ENCODE measurements at places on chromosomes 5 and 9.

- no peak for DNase-seq
These were observed 171.7 kb downstream of the TTLL11 start for GRCh38 chr9:121921444-121921843.

GRCh38 chr9:108041551-108041950, 552.0 kb upstream of the KLF4 start:
- peak; percentile 63 for DNase-seq

GRCh38 chr5:174145821-174146220, 100.3 kb downstream of the NSG2 start:
- DNase-seq, result no peak

- peak; percentile 52 for DNase-seq
These were observed 13.9 kb downstream of the REXO4 start for GRCh38 chr9:133403766-133404453.

- peak; percentile 57 for DNase-seq
These were observed 40.2 kb upstream of the TRIM32 start for GRCh38 chr9:116646661-116647514.

GRCh38 chr5:161233553-161233952, 313.0 kb downstream of the GABRB2 start:
- DNase-seq, result no peak

- no peak for DNase-seq
These were observed 66.3 kb downstream of the PRELID2 start for GRCh38 chr5:145768863-145769262.

GRCh38 chr5:137639645-137640044, 96.2 kb downstream of the KLHL3 start:
- DNase-seq, result no peak

GRCh38 chr9:14293801-14294200, 20.1 kb downstream of the NFIB start:
- no peak for DNase-seq

- DNase-seq, result no peak
These were observed 147.1 kb downstream of the ERCC6L2 start for GRCh38 chr9:96022445-96023051.

DNA sequence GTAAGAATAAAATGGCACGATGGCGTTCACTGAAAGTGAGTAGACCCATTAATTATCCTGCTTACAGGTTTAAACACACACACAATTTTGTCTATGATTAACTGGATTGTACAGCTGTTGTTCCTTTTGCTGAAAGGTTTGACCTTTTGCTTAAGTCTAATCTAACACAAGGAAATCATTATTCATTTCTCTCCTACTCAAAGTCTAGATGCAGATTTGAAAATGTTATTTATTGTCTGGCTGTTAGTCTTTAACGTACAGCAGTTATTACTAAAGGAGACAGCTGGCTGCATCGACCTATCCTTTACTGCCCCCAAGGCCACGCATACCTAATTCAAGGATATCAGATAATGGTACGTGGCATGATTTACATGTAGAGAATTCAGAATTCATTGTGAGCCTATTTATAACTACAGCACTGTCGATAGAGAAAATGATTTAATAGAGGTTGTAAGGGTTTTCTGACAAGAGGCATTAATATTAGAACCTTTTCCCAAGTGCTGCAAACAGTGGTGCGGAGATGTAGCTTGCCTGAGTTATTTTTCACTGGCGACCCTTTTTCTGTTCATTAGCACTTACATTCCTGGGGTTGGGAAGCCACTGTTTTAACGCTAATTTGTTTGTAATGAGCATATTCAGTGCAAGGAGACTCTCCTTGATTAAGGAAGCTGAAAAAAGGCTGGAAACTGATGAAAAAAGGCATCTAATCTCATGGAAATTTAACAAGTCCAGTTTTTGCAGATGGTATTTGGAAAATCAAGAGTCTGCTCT, 368.4 kb upstream of the GRAMD2B start:
- DNase-seq, result no peak

DNA sequence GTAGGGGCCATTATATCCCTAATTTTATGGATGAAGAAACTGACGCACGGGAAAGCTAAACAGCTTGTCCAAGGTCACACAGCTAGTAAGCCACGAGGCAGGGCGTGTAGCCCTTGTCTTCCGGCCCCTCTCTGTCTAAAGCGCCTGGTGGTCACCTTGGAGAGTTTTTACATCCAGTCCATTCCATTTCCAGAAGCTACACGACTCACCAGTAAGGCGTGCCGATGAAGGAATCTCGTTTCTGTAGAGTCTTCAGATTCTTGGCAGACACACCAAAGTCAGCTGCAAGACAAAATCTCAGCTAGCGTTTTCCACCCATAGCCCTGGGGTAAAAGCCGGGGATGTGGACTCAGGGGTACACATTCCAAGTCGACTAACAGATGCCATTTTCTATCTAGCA, 80.5 kb downstream of the STK10 start:
- DNase-seq, result peak; percentile 84

DNA sequence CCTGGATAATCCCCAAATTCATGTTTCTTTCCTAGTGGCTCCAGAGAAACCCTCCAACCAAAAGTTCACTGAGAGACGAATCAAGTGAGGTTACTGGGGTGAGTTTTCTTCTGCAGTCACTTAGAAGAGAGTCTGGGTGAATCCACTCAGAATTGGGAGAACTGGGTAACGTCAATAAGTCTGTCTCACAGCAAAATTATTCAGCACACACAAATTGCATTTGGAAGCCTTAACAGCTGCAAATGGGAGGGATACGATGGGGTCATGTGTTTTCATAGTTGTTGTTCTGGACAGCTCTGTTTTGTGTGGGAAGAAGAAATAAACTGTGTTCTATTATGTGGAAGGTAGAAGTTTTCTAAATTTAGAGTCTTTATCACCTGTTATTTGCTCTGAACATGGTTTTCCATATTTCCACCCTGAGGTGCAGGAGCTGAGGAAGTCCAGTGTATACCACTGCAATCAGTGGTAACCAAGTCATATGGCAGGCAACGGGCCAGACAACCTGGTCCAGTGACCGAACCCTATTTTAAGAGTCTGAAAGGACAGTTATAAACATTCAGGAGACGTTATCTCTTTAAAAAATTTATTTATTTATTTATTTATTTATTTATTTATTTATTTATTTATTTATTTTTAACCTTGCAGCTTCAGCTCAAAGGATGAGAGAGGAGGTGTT, 21.9 kb downstream of the MARCHF3 start:
- no peak for DNase-seq

- DNase-seq, result no peak
These were observed 42.5 kb upstream of the CFAP157 start for GRCh38 chr9:127664324-127664677.

DNA sequence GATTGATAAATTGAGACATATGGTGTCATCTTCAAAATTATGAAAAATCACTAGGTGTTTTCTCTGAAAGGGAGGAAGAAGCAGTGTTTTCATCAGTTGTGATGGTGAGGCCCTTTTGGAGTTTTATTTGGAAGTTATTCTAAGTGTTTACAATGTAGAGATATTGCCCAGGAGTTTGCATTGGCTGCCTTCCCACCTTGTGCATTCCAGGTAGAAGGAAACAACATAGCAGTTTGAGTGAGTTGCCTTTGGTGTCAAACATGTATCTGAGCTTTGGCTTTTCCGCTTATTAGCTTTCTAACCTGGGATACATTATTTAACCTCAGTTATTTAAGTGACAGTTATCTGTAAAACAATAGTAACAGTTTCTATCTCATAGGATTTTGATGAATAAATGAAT, 122.5 kb downstream of the SCAMP1 start:
- no peak for DNase-seq

GRCh38 chr5:134568337-134568700, 42.8 kb downstream of the JADE2 start:
- DNase-seq, result no peak

DNA sequence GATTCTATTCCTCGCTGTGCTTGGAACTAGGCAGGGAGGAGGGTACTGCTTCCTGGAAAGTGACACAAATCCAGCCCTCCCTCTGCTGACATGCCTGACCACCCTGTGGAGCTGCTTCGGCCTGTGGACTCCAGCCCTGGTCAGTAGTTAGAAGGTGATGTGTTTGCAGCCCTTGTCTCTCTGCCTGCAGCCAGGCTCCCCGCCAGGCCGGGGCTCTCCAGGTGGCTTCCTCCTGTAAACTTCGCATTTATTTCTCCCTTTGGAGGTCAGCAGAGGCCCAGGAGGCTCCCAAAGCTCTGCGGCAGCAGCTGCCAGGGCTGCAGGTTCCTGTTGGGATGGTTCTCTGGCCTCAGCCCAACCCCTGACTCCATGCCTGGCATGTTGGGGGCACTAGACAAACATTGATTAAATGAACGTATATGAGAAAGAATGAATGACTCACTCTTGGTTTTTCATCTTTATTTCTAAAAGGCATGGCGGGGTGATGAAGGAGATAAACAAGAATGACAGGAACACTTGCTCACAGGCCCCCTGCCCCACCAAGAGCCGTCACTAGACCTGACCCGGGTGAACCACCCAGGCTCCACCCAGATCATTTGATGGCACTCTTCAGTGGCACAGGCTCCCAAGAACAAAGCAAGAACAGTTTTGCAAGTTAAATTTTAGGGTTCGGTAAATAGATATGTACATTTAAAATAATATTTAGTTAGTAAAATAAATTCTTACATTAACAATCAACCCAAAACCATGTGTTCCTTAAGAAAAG, 8.4 kb upstream of the IRX2 start:
- DNase-seq, result no peak

DNA sequence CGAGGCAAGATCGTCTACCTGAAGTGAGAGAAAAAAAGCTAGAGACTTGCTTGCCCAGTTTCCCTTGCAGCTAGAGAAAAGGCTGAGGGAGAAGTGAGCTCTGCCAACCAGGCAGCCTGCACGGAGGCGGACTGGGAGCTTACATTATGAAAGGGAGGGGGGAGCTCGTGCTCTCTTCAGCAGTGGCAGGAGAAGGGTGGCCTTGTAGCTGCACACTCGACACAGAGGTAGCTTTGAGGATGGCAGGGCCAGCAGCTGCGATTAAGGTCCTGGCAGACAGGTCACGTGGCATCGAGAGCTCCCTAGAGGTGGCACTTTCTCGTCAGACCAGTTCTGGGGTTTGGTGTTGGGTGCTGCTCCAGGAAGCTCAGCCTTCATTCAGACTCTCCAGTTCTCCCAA, 26.7 kb downstream of the APBA1 start:
- no peak for DNase-seq

GRCh38 chr9:129640871-129641749, 841 bp downstream of the ASB6 start:
- DNase-seq, result no peak

DNA sequence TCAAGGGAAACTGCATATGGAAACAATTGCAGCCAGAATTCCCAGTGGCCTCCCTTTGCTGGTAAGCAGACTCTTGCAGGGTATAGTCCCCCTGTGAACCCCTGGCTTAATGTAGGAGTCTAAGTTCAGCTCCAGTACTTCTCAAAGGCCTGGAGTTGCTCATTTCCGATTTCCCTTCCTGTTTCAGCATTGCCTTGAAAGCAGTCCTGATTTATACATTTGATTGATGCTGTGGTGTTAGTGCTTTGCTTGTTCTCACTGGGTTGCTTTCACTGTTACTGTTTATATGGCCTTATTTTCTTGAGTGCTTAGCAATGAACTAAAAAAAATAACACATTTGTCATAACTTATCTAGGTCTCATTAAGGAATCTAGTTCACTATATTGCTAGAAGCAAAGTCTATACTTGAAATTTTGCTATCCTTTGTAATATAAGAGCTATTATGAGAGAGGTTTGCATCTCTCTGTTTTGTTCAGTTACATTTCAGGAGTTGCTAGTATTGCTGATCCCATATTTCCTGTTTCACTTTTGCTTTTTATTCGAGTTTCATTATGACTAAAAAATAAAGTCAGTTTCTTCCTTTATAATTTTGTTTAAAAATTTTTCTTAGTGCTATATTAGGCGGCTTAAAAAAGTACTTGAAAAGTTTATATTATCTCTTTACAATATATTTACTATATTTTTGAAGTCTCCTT, 122.4 kb upstream of the NMUR2 start:
- DNase-seq, result peak; percentile 7

- DNase-seq, result no peak
These were observed 88.8 kb upstream of the SAP30L start for GRCh38 chr5:154356958-154357357.

DNA sequence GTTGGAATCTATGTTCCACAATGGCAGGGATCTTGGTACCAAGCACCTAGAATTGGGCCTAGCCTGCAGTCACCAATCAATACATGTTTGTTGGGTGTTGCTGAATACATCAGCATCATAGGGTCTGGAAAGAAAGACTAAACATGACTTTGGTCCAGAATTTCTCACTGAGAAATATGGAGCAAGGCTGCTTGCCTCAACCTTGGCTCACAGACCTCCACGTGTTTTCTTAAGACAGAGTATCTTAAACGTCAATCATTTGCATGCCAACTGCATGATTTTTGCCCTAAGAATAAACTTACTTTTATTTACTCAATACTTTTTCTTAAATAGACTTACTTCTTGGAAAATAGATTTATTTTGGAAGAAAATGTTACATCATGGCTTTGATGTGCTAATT, 22.7 kb upstream of the TRAF1 start:
- no peak for DNase-seq
